Foreskin fibroblast (primary cell): ENCODE measurements at places on chromosomes 5 and 9.

GRCh38 chr9:80951675-80952074 lies 737.7 kb downstream of the TLE1 start:
- peak; percentile 25 for DNase-seq

- no peak for DNase-seq
Measured at GRCh38 chr9:131197160-131197911, 72.0 kb downstream of the NUP214 start.

DNA sequence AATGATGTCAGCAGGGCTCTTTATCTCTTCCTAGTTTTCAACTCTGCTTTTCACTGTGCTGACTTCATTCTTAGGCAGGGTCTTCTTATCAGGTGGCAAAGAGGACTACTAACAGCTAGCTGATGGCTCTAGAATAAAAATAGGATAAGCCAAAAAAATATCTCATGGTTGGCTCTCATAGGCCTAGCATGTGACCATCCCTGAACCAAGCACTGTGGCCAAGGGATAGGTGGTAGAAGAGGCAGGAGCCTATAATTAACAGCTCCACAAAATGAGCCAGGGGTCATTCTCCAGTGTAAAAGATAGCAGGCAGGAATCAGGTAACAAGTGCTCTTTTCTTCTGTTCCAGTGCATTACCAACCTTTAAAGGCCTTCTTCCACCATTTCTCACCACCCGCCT lies 21.1 kb downstream of the ANKDD1B start:
- DNase-seq: no peak

DNA sequence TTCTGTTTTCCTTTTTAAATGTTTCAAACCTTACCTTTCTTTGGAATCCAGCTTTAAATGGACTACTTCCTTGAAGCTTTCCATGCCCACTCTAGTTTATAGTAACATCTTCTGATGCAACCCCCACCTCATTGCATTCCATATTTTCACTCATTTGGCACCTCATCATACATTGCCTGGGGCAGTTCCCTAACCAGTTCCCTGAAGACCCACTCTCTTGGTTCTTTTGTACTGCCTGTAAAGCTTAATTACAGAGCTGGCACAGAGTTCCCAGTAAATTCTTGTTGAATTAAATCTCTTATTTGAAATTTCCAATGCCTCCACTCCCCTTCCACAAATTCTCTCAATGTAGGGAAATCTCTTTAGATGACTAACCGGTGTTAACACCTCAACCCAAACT lies 257.2 kb downstream of the ARRDC3 start:
- DNase-seq: no peak

GRCh38 chr9:124854161-124854560 lies 901 bp downstream of the WDR38 start:
- DNase-seq: no peak

GRCh38 chr9:86257391-86257790 lies 2.1 kb downstream of the C9orf153 start:
- DNase-seq: no peak

DNA sequence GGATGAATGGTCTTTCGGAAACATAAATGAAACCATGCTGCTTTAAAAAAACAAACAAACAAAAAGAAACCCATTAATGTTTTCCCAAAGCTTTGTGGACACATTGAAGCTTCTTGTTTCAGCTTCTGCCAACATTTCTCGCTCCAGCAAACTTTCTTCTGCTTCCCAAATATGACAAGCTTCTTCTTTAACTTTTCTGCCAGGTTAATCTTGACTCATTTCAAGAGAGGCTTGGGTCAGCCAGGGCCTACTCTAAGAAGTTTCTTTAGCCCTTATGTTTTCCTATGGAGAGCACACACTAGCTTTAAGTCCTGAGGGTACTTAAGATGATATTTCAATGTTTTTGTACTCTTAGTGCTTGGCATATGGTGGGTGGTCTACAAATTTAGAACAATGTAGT lies 6.1 kb downstream of the ANXA1 start:
- DNase-seq: no peak

- peak; percentile 96 for DNase-seq
Measured at GRCh38 chr9:131432597-131433301, 38.9 kb downstream of the PRRC2B start.
